NCI-H2029 (cell line): ENCODE measurements at places on chromosomes 12 and 14.

GRCh38 chr12:65189028-65189718 is 19.8 kb downstream of the LEMD3 start:
- no peak for DNase-seq

GRCh38 chr14:72169521-72169920 is 237.3 kb downstream of the RGS6 start:
- DNase-seq: no peak

- no peak for DNase-seq
These were observed 28.6 kb downstream of the PACS2 start for GRCh38 chr14:105343194-105343593.

GRCh38 chr12:94185801-94186200 is 37.4 kb downstream of the PLXNC1 start:
- DNase-seq: no peak

DNA sequence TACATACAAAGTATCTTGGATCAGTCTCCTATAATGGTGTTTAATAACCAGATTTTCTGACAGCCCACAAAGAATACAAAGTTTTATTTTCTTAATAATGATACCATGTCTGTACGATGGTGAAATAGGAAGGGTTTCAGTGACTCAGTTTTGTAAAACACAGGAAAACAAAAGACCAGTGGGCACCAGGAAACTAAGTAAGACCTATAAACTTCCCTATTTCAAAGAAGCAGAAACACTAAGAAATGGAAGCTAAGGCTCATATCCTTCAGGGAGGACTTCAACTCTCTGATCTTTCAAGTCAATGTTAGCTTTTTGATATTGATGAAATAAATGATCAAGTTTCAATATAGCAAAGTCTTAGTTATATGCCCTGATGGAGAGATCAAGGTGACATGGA is 196.0 kb downstream of the DUSP6 start:
- no peak for DNase-seq

GRCh38 chr14:20489093-20489994 is 16.0 kb upstream of the RNASE10 start:
- no peak for DNase-seq

DNA sequence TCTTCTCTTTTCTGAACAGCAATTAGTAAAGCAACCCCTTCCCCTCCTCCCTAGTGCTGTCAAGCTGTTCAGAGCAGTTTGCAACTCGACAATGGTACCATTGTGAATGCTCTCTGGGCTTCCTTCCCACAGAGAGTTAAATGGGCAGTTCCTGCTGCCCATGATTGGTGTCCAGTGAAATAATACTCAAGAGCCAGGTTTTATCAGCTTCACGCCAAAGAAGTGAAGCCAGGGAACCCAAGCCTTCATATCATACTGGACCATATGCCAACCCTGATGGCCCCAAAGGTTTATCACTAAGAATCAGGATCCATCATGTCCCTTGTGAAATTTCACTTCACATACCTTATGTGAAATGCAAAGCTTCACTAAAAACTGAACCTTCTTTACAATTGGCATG is 24.7 kb downstream of the INSM2 start:
- DNase-seq: no peak

DNA sequence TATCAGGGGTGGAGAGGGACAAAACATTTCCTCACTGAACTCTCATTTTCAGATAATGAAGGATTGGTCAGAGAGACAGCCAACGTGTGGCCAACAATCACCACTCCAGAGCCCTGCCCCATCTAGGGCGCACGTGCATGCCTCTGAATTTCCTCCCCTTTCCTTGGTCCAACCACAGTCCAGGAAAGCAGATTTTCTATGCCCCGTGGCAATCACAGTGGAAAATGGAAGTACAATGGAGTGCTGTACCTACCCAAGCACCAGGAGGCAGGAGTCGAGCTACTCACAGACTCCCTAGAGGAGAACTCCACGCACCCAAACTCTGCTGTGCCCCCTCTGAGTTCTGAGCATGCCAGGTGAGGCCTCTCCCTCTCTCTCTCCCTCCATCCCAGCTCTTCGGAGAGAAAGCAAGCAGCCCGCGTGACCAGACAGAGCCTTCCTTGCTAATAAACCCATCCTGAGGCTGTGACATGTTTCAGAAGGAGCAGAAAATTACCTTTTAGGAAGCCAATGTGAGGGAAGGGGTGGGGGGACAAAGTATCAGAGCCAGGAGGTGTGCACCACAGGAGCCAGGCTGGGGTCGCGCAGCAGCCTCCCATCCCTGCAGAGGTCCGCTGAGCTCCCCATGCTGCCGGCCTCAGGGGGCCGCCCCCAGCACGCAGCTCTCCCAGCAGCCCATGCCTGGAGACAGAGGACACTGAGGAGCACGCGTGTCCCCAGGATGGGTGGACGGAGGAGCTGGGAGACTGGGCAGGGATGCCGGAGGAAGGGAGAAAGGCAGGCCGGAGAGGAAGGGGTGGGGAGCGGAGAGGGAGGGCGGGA is 73.4 kb downstream of the PITPNM2 start:
- no peak for DNase-seq

DNA sequence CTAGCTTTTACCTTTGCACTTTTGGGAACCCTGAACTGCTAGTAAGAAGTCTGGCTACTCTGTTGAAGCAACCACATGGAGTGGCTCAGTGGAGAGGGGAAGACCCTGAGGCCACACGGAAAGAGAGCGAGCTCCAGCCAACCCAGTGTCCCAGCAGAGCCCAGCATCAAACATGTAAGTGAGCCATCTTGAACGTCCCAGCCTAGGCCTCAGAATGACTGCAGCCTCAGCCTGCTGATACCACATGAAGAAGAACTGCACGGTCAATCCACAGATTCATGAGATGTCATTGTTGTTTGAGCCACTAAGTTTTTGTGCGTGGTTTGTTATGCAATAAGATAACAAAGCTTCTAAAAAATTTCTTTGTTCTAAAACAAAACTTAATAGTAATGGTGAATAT is 40.2 kb downstream of the TFCP2 start:
- DNase-seq: no peak

- no peak for DNase-seq
These were observed 215.0 kb downstream of the PLCZ1 start for GRCh38 chr12:18522806-18523205.

GRCh38 chr14:65833267-65833880 is 420.8 kb downstream of the FUT8 start:
- no peak for DNase-seq

GRCh38 chr14:76696791-76697190 is 64.5 kb upstream of the VASH1 start:
- no peak for DNase-seq

GRCh38 chr12:87518481-87518880 is 510.7 kb downstream of the C12orf50 start:
- no peak for DNase-seq

- DNase-seq: no peak
These were observed 75.2 kb upstream of the DNM1L start for GRCh38 chr12:32603858-32604257.

GRCh38 chr12:16166563-16167470 is 110.7 kb downstream of the SLC15A5 start:
- no peak for DNase-seq

GRCh38 chr12:98696036-98696646 is 51.1 kb downstream of the APAF1 start:
- no peak for DNase-seq

GRCh38 chr12:9404469-9405260 is 196.5 kb upstream of the PZP start:
- no peak for DNase-seq

DNA sequence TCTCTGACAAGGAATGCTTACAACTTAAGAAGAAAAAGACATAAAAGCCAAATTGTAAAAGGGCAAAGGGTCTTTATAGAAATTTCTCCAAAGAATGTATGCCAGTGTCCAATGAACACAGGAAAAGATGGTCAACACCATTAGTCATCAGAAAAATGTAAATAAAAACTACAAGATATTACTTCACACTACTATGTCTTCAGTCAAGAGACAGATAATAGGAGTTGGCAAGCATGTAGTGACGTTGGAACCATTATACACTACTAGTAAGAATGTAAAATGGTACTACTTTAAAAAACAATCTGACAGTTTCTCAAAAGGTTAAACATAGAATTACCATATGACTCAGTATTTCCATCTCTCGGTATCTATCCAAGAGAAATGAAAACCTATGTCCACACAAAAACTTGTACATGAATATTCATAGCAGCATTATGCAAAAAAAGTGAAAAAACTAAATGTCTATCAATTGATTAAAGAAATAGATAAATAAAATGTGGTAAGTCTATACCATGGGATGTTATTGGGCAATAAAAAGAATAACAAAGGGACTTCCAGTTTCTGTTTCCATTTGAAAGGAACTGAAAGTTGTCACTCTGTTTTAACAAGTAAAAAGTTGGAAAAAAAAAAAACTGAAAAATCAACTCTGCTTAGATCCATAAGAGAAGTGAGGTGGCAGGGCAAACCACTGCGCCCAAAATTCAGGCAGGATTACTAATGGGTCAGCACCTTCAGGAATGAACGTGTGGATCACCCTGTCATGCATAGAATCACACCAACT is 69.8 kb downstream of the ALG10B start:
- DNase-seq: no peak

DNA sequence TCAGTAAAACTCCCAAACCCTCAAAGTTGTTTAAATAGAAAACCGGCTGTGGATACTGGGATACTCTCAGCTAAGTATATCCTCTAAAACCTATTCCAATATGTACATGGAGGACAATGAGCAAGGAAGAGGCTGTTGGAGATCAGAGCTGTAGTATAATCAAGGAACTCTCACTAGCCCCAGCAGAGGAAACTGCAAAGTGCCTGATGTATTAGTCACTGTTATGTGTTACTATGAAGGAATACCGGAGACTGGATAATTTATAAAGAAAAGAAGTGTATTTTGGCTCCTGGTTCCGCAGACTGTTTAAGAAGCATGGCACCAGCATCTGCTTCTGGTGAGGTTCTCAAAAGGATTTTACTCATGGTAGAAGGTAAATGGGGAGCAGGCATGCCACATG is 65.6 kb upstream of the RPL10L start:
- DNase-seq: no peak

DNA sequence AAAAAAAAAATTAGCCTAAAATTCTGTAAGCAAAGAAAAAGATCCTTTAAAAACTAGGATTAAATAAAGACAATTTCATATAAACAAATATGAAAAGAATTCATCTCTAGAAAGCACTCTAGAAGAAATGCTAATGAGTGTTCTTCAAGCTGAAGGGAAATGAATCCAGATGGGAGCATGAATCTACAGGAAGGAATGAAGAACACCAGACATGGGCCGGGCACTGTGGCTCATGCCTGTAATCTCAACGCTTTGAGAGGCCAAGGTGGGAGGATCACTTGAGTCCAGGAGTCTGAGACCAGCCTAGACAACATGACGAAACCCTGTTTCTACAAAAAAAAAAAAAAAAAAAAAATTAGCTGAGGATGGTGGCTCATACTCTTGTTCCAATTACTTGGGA is 297.2 kb downstream of the FBXL14 start:
- DNase-seq: no peak

DNA sequence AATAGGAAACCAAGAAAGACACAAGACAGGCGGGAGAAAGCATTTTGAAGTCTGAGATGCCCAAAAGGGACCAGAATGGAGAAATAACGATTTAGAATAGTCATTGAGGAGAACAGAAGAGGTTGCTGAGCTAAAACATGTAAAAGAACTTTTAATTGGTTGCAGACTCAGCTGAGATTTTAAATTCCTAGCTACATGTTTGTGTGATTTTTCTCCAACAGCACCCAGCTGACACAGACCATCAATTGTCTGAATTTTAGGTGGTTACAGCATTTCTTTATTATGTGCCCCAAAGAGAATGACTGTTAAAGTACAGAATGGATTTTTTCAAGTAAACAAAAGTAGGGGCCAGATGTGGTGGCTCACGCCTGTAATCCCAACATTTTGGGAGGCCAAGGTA is 50.3 kb downstream of the BAZ1A start:
- no peak for DNase-seq
